ENCODE measurements at places on chromosomes 1 and 21. TPM values are rescaled to one million over a fixed set of nuclear protein-coding genes. Genes with fewer than 3 reads are reported as not detected.
A peak's percentile ranks its signal among the peaks of the same experiment; 100 is the strongest.

TFF3 gene
- total RNA-seq: not detected

KCNJ9 gene
- total RNA-seq: not detected

HSPB7 gene
- not detected for total RNA-seq

KLHDC9 gene
- 3.8 TPM for total RNA-seq

VSIG8 gene
- not detected for total RNA-seq

OR2AK2 gene
- not detected for total RNA-seq

B4GALT3 gene
- 61.1 TPM for total RNA-seq

MPZL1 gene
- 170 TPM for total RNA-seq

CD164L2 gene
- not detected for total RNA-seq

ANKRD34A gene
- 2.5 TPM for total RNA-seq

RGS5 gene
- 29.6 TPM for total RNA-seq

RIPPLY3 gene
- total RNA-seq: not detected

OR6N1 gene
- not detected for total RNA-seq

ILDR2 gene
- total RNA-seq: 0.48 TPM

RNF2 gene
- 18.8 TPM for total RNA-seq

- no peak for DNase-seq
These were observed 35.0 kb upstream of the SLC30A1 start for GRCh38 chr1:211613951-211614350.

DNA sequence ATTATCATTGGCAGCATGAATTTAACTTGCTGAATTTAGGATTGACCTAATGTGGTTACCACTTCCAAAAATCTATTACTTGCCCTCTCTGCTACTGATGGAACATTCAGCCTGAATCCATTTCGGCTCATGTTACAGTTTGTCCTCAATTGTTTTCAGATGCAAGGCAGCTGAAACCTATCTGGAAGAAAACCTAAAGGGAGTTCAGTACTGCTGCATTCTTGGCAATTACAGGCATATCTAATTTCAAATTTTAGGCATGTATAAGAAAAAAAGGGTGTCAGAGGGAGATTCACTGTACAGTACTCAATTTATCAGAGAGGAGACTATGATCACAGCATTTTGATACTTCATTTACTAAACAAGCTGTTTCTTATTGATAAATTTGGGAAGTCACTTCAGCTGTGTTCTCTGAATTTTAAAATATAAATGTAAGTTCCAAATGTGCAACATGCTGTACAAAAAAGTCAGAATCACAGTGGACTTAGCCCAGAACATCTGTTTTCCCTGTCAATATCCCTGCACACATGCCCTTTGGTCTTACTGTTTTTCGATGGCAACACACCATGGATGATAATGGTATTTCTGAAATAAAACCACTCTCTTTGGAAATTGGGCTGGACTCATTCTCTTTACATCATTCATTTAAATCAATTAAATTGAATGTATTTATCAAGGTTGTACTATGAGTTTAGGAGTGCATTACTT is 651.6 kb upstream of the ADGRL4 start:
- DNase-seq: no peak

DNA sequence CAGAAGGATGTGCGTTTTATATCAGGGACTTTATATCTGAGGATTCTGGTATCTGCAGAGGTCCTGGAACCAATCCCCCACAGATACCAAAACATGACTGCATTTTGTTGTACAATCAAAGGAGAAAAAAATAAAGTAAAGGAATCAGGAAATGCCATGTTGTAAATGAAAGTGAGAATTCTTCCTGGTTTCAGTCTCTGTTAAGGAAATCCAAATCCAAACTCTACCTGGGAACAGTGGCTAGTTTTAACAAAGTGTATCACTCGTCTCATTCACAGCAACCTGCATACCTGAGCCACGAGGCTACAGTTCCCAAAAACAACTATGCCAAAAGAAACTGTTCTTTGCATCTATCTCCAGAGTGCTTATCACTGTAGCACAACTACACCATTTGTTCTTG is 77.3 kb upstream of the ATF3 start:
- no peak for DNase-seq

DNA sequence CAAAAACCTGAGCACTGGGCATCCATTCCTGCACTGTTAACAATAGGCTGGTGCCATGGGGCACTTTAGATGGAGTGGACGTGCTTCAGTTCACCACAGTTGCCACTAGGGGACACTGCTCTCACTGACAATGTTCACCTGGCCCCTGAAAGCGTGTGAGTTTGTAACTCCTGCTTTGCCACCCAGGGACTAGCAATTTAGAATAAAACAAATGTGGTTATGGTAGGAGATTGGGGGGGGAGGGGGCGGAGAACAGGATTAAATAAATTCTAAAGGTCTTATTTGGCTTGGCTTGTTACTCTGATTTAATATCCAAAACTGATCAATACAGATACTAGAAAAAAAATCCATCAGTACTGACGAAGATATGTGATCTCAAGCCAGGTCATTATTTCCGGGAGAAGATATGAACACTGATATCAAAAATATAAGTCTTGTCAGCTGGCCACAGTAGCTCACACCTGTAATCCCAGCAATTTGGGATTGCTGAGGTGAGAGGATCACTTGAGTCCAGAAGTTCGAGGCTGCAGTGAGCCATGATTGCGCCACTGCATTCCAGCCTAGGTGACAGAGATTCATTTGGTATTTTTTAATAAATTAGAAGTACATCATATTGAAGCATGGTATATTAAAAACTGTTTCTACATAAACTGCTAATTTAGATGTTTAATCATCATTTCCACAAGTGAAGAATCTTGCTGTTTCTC is 23.2 kb downstream of the INTS7 start:
- peak; percentile 75 for DNase-seq

- DNase-seq: no peak
These were observed 143.8 kb downstream of the DAB1 start for GRCh38 chr1:57279909-57280666.

- peak; percentile 43 for DNase-seq
These were observed 64.9 kb downstream of the TMEM53 start for GRCh38 chr1:44609412-44609767.

DNA sequence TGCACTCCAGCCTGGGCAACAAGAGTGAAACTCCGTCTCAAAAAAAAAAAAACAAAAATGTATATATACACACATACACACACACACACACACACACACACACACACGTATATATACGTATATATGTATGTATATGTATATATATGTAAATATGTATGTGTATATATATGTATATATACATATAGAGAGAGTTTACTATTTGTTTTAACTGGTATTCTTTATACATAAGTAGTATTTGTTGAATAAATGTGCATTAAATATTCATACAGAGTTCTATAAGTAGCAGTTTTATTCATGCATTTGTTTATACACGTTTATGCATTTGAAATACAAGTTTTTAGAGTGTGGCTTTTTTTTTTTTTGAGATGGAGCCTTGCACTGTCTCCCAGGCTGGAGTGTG is 113.6 kb downstream of the ZMYM4 start:
- DNase-seq: no peak

- no peak for DNase-seq
These were observed 9.5 kb downstream of the CDC73 start for GRCh38 chr1:193131266-193131860.

DNA sequence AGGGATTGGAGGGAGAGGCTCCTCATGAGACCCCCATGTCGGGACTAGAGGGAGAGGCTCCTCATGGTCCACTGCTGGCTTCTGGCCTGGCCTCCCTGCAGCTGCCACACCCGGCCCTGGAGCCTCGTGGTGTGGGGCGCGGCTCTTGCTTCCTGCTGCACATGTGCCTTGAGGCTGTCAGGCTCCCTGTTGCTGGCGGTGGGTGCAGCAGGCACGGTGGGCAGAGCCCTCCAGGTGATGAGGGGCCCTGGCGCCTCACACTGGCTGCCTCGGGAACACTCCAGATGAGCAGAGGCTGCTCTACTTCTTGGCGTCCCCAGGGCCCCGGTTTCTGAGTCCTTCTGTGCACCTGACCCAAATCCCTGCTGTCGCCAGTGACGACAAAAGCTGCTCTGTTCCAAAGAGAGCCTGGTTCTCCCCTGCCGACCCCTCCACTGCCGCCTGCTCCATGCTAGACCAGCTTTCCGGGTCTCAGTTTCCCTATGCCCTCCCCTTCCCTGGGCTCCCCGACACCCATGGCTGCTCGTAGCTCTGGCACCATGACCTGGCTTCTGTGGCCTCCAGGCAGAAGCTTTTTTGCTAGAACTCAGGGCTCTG is 9.7 kb upstream of the ATAD3B start:
- DNase-seq: no peak

GRCh38 chr1:56993475-56993874 is 27.7 kb upstream of the C8B start:
- DNase-seq: no peak

GRCh38 chr1:14310476-14310875 is 288.0 kb upstream of the KAZN start:
- DNase-seq: no peak

DNA sequence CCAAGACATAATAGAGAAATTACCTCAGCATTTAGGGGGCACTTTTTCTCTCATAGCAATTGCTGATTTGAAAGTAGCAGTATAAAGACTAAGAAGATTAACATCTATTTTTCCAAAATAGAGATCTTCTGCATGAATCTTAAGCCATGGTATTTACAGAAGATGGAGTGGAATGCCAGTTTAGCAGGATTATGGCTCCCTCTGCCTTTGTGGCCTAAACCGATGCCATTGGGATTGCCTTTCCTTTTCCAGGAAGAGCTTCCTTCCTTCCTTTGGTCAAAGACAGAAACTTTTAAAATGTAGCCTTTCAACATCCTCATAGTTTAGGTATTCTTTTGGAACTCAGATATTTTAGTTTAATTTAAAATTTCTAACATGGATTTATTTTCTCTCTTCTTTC is 39.4 kb downstream of the CFHR5 start:
- DNase-seq: no peak

- DNase-seq: no peak
These were observed 405.3 kb upstream of the PRMT6 start for GRCh38 chr1:106651028-106651762.

DNA sequence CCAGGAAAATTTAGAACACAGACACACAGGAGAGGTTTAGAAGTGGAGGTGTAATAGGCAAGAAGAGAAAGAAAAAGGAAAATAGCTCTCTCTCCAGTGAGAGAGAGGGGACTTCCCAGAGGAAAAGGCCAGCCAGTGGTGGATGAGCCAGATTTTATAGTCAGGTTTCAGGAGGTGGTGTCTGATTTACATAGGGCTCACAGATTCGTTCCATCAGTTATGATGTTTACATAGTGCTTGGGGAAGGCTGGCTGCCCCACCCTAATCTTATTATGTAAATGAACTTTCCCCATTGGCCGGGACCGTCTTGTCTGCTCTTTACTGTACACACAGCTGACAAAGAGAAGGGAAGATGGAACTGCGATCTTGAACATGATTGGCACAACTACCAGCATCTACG is 797.3 kb downstream of the PLA2G4A start:
- DNase-seq: peak; percentile 75

- no peak for DNase-seq
These were observed 250.8 kb downstream of the GRIK3 start for GRCh38 chr1:36783475-36783874.

GRCh38 chr1:90045853-90046563 is 51.1 kb downstream of the ZNF326 start:
- DNase-seq: peak; percentile 0

DNA sequence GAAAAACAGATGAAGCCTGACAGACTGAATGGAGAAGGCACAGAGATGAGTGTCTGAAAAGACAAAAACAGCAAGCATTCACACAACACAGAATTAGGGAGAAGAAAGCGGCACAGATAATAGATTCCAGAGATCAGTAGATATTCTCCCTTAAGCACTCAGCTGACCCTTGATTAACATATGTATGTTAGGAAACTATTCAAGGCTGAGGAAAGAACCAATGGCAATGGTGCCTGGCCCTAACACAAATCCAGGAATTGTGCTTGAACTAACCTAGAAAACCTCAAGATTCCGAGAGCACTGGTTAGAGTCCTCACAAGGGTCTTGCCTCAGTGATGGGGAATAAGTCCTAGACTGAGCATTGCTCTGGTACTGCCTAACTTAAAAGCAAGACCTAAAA is 30.9 kb downstream of the KCNT2 start:
- DNase-seq: no peak

GRCh38 chr1:40218333-40218732 is 29.4 kb upstream of the TMCO2 start:
- DNase-seq: no peak

DNA sequence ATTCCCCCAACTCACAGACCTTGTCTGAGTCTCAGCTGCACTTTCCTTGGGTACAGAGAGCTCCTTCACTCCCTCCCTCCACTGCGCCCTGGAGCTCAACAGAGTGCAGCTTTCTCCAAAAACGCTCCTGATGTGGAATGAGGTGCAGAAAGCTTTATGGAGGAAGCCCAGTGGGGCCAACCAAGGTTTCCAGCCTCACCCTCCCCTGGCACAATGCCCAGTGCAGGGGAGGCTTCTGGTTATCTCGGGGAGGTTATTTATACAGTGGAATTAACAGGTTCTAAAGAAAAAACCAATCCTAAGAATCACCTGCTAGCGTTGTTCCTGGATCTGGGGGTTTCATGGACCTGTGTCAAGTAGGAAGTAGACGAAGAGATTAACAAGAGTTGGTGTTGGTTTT is at the start of gene ITLN1:
ITLN1 (minus strand) TSS at position 139 of the 400 bp plus-strand sequence. CDS start 303 bp downstream, outside the sequence.
- DNase-seq: no peak

GRCh38 chr1:115924770-115925169 is 51.5 kb upstream of the SLC22A15 start:
- DNase-seq: peak; percentile 7

DNA sequence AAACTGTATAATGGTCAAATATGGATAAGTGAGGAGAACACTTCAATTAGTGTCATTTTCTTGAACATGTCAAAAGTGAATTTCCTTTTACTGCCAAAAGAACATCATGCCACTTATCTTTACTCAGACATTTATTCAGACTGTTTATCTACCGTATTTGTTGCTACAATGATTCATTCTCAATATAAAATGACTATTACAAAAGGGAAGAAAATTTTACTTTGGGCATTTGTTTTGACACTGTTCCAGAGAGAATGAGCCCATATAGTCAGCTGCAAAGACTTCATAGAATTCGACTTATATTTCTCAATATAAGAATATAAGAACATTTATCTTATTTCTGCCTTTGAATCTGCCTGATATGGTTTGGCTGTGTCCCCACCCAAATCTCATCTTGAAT is 1699.1 kb downstream of the BRINP3 start:
- DNase-seq: peak; percentile 11

DNA sequence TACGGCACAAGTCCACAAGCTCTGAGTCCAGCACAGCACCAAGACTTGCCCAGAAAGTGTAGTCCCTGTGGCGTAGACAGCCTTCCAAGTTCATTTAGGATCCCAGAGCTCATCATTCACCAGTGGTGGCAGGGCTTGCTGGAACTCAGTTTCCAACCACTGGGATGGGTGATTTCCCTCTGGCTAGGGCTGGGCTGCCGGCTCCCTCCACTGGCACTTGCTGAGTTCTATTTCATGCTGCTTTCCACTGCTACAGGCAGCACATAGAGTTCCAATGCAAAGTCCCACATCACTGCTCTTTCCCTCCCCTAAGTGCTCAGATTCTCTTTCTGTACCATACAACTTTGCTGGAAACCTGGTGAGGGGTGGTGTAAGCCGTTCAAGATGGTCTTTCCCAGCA is 510.3 kb upstream of the TMPRSS15 start:
- DNase-seq: no peak

All from A172 (cell line).